SHP77 treated with DMSO at 0.1 percent for 48 hours (cell line): ENCODE measurements at places on chromosomes 3 and 15.
A peak's percentile ranks its signal among the peaks of the same experiment; 100 is the strongest.

DNA sequence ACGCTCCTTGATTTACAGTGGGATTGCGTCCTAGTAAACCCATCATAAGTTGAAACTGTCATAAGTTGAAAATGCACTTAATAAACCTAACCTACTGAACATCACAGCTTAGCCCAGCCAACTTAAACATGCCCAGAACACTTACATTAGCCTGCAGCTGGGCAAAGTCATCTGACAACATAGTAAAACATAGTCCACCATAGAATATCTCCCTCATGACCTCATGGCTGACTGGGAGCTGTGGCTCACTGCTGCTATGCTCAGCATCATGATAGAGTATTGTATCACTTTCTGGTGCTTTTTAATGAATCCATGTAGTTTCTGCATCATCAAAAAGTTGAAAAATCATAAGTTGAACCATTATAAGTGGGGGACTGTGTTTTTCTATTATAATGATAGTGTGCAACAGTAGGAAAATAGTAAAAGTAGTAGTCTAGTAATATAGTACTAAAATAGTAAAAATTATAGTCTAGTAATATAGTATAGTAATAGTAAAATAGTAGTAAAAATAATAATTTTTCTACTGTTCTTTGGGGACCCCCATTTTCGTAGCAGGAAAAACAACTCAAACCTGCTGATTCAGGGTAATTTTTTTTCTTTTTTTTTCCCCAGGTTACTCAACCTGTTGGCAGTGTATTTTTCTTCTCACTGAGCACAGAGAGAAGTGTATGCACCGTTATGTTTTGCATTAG is 233.5 kb downstream of the MYRIP start:
- DNase-seq, result no peak

DNA sequence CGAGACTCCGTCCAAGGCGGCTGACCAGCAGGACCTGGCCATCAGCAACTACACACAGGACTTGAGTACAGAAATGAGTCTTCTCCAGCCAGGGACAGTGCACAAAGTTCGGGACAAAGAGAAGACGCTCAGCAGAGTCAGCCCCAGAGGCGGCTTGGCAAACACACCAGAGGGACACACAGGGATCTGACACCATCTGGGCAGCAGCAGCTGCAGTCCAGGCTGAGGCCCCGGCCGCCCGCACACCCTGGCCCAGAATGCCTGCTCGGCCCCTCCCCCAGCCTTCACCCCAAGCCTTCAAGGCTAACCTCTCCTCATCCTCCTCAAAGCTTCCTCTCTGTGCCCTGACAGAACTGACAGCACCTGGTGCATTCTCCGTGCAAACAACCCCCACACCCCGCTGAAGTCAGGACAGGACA is 61.1 kb downstream of the XXYLT1 start:
- DNase-seq, result peak; percentile 27

GRCh38 chr3:142904639-142905436 is 16.0 kb upstream of the PCOLCE2 start:
- no peak for DNase-seq

DNA sequence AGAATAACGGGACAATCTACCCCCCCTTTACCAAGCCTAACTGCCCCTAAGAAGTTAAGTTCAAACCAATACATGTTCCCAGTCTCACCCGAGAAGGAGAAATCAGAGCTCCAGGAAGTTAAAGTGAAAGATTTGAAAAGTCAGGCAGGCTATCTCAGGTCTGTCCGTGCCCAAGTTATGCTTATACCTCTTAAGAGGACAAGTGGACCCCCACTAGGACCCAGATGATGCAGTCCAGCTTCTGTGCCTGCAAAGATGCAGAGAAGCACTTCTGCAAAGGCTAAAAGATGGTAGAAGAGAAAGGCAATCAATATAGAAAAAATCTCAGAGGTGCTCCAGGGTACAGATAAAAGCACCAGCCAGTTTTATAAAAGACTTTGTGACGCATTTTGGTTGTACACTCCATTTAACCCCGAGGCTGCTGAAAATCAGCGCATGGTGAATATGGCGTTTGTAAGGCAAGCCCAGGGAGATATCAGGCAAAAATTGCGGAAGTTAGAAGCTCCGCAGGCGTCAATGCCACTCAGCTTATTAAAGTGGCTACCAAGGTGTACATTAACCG is 9.8 kb upstream of the SLC9C1 start:
- DNase-seq, result no peak

DNA sequence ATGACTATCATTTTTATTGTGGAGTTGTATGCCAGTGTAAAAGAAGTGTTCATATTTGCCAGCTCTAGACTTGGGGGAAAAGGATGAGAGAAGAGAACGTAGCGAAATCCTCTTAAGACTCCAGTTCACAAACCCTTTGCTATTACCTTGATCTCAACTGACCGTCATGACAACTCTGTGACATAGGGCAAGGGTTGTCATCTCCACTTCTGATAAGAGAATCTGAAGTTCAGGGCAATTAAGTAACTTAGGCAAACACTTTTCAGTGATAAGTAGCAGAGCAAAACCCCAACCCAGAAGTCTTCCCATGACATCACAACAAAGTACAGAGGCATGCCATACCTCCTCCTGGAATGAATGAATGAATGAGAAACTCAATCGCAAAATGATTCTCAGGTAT is 40.3 kb upstream of the WNT5A start:
- no peak for DNase-seq

GRCh38 chr3:63679186-63679585 is 26.7 kb downstream of the SNTN start:
- DNase-seq, result no peak

DNA sequence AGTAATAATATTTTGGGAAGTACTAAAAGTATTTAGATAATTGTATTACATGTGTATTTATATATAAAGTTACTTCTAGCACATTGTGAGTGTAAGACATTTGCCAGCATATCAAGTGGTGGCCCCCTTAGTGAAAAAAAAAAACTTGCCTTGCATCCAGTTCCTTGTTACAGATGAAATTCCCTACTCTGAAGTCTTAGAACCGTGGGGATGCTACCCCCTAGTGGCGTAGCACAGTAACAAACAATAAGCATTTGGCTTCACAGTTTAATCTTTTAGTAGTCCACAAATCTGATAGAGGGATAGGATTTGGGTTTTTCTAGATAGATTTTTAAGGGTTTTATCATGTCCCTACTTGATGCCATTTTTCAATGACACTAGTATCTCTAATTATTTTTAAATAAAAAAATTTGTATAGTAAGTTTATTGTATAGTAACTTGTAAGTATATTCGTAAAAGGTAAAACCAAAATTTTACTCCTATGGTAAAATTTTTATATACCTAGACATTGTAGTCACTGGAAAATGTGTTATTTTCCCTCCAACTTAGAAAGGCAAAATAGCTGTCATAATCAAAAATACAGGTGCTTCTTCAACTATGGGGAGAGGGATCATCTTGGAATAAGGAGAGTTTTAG is 14.3 kb downstream of the SMC4 start:
- peak; percentile 13 for DNase-seq

- no peak for DNase-seq
Observed at GRCh38 chr15:27692438-27692837, 406.7 kb downstream of the OCA2 start.

DNA sequence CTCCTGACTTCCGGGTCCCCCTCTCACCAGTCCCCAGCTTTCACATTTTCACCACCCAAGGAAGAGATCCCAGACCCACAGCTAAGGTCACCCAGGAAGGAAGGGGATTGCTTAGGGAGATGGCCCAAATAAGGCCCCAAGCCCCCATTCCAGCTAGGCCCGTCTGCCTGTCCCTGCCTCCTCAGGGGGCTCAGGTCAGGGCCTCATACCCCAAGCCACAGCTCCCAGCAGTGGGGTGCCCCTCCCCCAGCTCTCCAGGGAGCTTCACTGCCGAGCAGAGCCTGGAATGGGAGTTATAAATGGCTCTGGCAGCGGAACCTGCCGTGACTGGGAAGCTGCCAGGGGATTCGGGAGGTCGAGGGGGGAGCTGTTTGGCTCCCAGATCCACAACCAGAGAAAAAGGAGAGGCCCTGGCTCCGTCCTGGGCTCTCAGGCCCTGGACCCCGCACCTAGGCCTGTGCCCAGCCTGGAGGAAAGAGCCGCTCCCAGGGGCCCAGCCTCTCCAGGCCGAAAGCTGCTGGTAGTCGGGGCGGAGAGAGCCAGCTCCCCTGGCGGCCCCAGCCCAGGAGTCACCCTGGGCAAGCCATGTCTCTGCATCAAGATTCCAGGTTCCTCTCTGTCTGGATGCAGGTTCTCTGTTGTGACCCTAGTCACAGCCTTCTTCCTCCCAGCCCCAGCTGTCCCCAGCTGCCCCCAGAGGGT is 550 bp downstream of the CCDC9B start:
- no peak for DNase-seq

DNA sequence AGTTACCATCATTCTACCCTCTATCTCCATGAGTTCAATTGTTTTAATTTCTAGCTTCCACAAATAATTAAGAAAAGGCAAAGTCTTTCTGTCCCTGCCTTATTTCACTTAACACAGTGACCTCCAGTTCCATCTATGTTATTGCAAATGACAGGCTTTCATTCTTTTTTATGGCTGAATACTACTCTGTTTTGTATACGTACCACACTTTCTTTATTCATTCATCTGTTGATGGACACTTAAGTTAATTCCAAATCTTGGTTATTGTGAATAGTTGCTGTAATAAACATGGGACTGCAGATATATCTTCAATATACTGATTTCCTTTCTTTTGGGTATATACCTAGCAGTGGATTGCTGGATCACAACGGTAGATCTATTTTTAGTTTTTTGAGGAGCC is 314.1 kb downstream of the SV2B start:
- DNase-seq, result no peak

DNA sequence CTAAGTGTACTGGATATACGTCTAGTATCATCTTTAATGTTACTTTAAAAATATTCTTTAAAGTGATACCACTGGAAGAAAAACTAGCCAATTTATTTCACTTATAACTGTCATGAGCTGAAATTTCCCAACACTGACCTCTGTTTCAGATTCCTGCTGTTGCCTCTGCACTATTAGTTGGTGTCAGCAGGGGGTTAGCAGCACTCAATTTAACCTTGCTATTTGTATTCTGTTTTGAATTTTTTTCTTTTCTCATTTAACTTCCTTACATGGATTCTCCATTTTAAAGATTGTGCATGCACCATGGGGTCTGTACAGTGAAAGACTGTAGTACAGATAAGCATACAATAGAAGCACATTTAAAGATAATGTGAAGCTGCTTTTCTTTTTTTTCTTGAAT is 169.2 kb downstream of the UBE2E2 start:
- no peak for DNase-seq

GRCh38 chr15:40908095-40908494 is 13.8 kb downstream of the VPS18 start:
- DNase-seq, result no peak

DNA sequence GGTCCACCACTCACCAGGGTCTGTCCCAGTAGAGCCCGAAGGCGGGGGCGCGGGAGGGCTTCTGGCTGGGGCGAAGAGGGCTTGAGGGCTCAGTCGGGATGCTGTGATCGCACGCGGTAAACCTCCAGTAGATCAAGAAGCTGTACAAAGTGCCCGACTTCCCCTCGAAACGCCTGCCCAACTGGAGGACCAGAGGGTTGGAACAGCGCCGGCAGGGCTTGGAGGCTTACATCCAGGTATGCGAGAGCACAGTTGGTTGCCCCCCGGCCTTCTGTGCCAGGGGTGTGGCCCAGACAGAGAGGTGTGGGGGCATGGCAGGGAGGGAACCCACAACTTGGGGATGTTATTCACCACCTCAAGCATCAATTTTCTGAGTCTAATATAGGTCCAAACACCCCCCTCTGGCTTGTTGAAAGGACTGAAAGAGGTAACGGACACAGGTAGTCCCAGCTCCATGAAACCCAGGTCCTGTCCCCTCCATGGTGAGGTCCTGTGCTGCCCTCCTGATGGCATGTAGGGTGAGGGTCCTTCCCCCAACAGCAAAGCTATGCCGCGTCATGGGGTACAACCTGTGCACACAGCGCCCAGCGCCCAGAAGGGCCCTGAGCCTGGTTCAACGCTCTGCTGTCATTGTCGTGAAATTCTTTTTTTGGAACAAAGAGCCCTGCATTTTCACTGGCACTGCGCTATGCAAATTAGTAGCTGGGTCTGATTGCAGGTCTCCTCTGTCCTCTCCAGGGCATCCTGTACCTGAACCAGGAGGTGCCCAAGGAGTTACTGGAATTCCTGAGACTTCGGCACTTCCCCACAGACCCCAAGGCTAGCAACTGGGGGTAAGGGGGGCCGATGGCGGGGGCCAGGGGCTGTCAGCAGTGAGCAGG is 1.2 kb downstream of the SNX22 start:
- DNase-seq, result no peak

- no peak for DNase-seq
Observed at GRCh38 chr3:157323360-157323759, 113.3 kb upstream of the PTX3 start.

DNA sequence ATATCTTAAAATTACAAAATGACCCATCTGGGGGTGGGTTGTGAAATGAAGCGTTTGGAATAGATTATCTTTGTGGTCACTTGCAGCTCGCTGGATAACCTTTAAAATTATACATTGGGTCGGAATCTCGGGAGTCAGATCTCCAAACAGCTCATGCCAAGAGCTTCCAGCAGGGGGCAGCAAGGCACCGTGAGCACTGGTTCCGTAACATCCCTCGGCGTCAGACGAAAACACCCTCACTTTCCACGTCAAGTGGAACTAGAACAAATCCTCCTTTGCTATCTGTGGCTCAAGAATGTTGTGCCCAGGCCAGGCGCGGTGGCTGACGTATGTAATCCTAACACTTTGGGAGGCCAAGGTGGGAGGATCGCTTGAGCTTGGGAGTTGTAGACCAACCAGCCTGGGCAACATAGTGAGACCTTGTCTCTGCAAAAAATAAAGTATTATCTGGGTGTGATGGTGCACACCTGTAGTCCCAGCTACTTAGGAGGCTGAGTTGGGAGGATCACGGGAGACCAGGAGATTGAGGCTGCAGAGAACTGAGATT is 31.1 kb downstream of the UMPS start:
- DNase-seq, result peak; percentile 18

- DNase-seq, result no peak
Observed at GRCh38 chr3:78022232-78022631, 982.3 kb downstream of the ROBO2 start.

DNA sequence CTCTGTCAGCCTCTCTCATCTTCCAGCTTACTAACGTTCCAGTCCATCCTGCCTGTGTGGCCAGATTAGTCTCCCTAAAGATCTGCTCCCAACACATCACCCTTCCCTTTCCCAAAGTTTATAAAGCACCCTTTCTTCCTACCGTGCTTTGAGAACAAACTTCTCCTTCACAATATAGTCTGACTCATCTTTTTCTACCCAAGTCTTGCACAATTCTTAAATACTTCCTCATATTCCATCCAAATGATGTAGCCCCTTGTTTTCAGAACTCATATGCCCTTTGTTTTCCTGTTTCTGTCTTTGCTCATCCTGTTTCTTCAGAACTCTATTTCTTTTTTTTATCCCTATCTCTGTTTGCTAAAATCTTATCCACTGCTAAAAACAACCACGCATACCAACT is 326.8 kb downstream of the MFSD1 start:
- DNase-seq, result no peak
